ENCODE measurements at places on chromosomes 12 and 14.

- no peak for DNase-seq
Measured at GRCh38 chr12:30201301-30202160, 417.8 kb upstream of the TMTC1 start.

- DNase-seq = no peak
Measured at GRCh38 chr14:103099081-103099732, 4.7 kb downstream of the EXOC3L4 start.

DNA sequence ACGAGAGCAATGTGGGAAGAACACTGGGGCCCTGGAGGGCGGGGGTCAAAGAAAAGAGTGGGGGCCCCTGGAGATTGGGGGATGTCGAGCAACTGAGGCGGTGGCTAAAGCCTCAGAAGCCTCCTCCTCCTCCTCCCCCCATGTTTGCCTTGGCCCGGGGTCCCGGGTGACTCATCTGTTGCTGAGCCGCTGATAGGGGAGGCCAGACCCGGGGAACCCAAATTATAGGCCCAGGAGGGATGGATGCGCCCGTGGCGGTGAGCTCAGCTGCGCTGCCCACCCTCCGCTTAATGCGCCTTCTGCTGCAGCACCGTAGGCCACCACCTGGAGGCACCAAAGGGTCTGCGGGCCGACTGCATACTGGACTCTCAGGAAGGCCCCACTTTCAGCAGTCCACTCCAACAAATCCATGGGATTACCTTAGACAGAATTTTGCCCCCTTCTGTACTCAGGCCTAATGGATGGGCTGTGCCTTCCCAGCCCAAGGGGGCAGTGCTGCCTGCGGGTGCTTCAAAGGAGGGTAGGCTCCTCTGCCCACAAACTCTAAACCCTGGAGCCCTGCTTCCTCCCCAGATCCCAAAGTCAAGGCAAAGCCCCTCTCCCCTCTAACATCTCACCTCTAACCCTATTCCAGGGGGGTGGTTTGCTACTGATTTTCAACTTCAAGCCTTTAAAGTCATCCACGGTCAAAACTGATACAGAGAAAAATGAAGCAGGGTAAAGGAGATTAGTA is 2.6 kb upstream of the WNT10B start:
- no peak for DNase-seq

DNA sequence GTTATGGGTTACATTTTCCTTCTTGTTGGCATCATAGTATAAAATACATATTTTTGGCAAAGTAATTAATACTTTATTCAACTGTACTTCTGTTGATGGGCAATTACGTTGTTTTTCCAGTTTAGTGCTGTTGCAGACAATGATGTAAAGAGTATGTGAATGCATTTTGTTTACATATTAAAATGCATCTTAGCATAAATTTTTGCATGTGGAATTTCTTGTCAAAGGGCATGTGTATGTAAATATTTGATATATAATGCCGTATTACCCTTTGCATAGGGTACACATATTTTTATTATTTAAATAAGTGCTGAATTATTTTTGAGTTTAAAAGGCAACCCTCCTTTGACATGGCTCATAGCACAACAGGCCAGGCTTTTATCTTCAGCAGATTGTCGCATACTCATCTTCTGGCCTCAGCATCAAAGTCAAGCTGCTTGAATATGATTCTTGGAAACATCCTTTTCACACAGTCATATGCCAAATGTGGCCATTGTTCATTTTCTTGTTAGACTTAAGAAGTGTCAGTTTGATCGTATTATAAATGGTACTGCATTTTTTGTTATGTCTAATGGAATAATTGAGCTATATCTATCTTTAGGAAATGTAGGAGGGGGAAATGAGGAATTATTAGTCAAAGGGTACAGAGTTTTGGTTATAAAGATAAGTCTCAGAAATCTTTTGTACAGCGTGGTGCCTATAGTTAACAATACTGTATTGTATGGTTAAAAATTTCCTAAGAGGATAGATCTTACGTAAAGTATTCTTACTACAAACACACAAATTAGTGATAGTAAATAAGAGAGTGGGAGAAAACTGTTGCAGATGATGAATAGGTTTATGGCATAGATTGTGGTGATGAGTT is 138.5 kb downstream of the FUT8 start:
- DNase-seq = no peak

- DNase-seq = no peak
Measured at GRCh38 chr12:700016-700415, 36.8 kb upstream of the NINJ2 start.

GRCh38 chr12:116431677-116432300 is 127.4 kb upstream of the MAP1LC3B2 start:
- DNase-seq = no peak

GRCh38 chr12:92114834-92115233 is 30.8 kb downstream of the BTG1 start:
- no peak for DNase-seq

GRCh38 chr12:120445911-120446843 is at the start of the genes GATC and TRIAP1:
GATC (plus strand) TSS chr12:120446444; CDS start chr12:120446481, 37 bp downstream.
TRIAP1 (minus strand) TSS chr12:120446384; CDS start chr12:120446372, 12 bp downstream.
- DNase-seq = peak; percentile 84

GRCh38 chr12:132196038-132196872 is 52.0 kb downstream of the NOC4L start:
- DNase-seq = no peak

Measured in kidney capillary endothelial cell (primary cell).